ENCODE measurements at places on chromosomes 7 and 10.

DNA sequence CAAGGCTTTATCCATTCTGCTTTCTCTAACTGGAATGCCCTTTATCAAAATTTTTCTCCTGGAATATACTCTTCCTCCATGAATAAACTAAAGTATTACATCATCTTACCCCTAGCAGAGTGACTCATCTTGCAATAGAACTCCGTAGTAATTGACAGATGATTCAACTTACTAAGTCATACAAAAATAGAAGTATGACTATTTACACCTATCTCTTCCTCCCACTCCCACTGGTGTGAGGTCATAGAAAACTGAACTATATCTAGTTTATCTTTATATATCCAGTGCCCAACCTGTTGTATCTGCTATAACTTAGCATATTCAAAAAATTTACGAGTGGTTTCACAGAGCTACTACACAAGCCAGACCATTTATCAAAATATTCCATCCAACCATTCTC lies 26.1 kb downstream of the ABCB1 start:
- DNase-seq: no peak

DNA sequence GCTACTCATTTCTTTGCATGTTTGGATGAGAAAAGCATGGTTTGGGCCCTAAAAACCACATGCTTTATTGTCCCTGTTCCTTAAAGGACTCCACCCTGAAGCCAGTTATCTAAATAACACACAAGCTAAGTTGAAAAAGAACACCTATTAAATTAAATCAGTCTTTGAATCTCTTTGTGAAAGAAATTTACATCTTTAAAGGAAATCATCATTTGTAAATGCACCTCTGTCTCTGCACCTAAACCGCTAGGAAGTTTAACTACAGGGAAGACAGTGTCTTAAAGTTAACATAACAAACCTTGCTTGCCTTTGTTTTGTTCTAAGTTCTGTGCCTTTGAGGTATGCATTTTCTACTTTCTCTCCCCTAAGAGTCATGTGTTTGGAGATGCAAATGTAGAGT lies 52.6 kb downstream of the HTR7 start:
- DNase-seq: no peak

DNA sequence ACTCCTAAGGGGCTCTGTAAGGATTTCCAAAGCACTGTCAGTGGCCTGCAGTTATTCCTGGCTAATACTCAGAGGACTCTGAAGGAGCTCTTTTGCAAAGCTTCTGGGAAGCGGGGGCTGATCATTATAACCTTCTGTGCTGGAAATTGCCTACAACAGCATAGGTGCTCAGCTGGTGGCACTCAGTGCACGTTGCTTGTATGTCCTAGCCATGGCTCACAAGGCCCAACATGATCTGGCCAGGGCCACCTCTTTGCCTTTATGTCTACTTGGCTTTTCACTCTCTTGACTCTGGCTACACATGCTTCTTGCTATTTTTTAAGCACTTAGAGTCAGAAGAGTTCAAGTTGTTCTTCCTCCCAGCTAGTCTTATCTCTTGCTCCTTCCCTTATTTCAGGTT lies 17.5 kb downstream of the LAMB4 start:
- no peak for DNase-seq

DNA sequence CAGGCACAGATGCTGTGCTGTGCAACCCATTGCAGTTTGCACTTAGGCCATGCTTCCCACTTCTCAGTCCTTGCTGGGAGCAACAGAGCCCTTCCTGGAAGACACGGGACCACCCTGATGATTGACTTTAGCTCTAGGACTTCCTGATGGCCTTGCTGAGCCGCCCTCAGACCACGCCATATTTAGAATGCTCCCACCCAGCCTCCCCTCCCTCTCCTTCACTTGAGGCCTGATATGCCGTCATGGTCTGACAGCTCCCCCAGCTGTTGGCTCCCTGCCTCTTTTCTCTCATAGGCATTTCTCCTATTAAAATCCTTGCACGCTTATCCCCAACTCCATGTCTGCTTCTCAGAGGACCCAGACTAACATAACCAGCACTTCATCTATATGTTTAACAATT lies 29.4 kb upstream of the GATAD1 start:
- DNase-seq: no peak

DNA sequence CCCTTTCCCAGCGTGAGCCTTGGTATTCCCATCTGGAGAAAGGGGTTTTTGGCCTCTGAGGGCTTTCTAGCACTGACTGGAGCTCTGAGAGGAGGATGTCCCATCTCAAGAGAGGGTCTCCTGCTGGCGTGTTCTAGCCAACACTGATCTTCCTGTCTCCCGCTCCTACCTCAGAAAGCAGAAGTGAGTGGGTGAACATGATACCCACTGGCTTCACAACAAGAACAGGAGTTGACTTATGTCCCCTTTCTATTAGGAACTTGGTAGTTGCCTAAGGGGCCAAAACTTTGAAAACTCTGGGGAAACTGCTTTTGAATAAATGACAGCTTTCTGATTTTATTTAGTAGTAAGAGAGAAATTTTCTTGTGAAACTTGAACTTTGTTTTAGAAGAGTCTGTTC lies 113.1 kb upstream of the ADCY1 start:
- DNase-seq: no peak

DNA sequence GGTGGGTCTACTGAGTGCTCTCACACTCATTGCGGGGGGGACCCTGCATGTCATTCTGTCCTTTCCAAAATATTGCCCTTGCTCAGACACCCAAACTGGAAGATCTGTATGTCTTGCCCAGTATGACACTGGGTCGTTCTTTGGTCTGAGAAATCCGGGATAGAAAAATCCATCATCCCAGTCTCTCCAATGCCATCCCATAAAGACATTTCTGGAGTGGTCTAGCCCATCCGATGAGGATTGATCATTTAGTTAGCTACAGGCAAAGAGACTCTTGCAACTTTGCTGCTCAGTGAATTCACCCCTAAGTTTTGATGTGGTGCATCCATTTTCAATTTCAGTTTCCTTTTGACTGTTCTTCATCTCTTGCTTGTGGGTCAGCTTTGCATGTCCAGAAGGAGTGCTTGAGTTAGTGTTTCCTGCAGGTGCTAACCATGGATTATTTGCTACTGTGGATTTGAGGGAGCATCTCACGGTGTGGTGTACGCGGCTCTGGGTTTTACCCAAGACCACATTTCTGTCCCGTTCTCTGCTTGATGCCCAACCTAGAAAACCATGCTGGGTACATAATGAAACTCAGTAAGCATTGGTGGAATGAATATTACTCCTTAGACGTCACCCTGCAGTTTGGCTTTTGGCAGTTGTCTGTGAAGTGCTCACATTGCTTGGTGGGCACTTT lies 247.0 kb upstream of the MKI67 start:
- no peak for DNase-seq

- DNase-seq: no peak
These were observed 34.7 kb downstream of the MRPS24 start for GRCh38 chr7:43834463-43835251.

- DNase-seq: no peak
These were observed 144.7 kb downstream of the NRP1 start for GRCh38 chr10:33189808-33190207.

DNA sequence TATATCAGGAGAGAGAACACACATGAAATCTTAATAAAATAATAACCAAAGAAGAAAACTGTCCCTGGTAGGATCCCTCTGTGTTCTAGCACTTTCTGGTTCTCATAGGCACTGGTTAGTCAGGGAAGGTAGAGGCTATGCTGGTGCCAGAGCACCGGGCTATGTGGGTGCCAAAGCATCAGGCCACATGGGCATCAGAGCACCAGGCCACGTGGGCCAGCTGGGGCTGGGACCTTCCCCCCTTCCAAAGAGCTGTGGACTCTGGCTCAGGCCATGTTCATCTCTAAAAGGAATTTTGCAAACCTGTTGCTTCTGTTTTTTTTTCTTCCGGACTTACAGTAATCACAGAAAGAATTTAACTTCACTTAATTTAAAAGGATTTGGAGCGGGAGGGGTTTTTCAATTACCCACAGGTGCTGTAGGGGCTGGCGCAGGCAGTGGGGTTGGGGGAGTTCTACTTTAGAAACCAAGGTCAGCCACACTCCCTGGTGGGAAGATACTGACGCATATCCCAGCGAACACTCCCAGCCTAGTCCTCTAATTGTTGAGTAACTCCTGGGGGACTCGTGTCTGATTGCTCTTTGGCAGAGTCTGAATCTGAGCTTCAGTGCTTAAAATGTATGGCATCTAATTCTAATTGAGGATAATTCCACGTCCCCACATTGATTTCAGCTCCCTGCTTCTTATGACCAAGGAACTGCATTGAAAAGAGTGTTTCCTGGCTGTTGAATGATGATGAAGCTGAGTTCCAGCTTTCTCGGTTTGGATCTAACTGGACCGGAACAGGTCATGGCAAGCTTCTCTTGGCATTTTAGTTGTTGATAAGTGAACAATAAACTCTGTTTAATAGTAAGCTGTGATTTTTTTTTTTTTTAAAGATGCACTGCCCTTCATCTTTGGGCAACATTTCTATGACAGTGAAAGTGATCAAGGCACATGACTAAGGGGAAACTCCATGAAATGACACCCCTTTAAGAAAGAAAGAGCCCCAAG lies 110.7 kb upstream of the FZD8 start:
- no peak for DNase-seq

- DNase-seq: no peak
These were observed 166.2 kb downstream of the CTTNBP2 start for GRCh38 chr7:117707080-117707479.

DNA sequence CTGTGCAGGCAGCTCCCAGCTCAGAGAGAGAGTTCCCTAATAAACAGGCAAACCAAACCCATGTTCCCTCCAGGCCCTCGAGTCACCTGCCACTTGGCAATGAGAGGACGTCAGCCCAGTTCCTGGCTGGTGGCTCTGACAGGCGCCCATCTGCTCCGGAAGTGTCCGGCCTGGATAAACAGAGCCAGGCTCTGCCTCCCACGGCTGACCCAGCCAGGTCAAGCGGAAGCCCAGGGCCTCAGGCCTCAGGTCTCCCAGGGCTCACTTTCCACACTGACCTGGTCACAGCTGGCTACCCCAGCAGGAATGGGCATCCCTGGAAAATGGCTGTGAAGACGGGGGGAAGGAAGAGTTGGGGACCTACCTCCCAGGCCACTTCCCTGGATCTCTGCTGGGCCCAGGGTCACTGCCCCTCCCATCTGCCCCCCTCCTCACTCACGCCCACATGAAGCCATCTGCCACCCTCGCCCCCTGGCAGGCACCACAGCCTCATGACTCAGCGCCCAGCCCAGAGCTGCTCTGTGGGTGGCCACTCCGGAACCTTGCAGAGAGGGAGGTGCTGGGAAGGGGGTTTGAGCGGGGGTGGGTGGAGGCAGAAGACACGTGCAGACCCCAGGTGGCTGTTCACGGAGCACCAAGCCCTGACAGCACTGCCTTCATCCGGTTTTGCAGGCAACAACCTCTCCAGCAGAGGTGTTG lies 37.4 kb upstream of the DUSP5 start:
- DNase-seq: no peak

DNA sequence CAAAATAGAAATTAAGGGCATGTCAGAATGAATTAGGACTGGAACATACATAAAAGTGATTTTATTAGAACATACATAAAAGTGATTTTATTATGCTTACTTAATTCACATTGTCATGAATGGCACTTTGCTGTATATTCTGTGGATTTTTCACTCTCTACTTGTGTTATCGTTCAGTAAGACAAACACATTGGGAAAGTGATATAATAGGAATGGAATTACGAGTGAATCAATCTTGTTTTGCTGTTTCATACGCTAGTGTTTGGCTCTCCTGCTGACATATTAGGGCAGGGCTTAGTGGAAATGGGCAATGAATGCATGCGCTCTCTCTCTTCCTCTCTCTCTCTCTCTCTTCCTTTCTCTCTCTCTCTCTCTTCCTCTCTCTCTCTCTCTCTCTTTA lies 561.1 kb downstream of the ACTR3B start:
- DNase-seq: no peak

DNA sequence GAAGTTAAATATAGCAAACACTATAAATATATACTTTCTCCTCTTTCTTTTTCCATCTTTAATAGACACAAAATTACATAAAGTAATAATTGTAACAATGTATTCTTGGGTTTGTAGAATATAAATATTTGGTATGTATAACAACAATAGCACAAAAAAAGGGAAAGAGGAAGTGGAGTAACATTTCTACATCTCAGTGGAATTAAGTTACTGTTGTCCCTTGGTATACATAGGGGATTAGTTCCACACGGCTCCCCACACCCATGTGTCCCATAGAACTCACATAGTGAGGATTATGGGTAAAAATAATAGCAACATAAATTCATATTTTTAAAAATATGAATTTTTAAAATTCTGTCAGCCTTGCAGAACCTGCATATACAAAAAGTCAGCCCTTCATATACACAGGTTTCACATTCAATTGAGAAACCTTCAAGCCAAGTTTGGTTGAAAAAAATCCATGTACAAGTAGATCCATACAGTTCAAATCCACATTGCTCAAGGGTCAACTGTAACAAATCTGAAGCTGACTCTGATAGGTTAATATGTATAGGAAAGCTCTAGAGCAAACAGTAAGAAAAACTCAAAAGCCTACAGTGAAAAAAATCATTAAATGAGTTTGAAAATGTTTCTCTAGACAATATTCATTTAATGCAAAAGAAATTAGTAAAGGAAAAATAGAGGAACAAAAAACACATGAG lies 92.4 kb downstream of the HYCC1 start:
- DNase-seq: no peak

DNA sequence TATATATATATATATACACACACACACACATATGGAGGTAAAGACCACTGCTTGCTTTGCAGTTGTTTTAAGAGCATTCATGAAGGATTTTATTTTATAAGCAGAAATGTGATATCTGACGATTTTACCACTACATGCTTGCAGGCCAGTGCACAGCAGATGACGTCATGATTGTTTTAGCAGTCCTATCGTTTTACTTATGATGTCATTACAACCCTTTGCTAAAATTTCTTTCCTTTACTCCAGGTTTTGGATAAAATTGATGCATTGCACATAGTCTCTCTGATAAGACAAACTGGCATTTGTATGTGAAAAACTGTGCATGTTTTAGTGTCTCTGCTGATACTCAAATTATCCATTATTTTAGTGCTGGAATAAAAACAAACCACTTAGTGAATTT lies 9.2 kb downstream of the EGFR start:
- DNase-seq: no peak

GRCh38 chr7:47847207-47847606 lies 101.1 kb downstream of the PKD1L1 start:
- DNase-seq: no peak

- no peak for DNase-seq
These were observed 140.1 kb downstream of the DIP2C start for GRCh38 chr10:549391-549790.

- no peak for DNase-seq
These were observed 4.3 kb upstream of the NEUROG3 start for GRCh38 chr10:69577268-69578232.

- no peak for DNase-seq
These were observed 25.8 kb upstream of the PCGF5 start for GRCh38 chr10:91194497-91195179.

GRCh38 chr10:84706875-84707274 lies 378.5 kb downstream of the CCSER2 start:
- DNase-seq: no peak

- DNase-seq: no peak
These were observed 272.3 kb downstream of the TRIL start for GRCh38 chr7:28685644-28686417.

- DNase-seq: no peak
These were observed 49.6 kb downstream of the TES start for GRCh38 chr7:116259871-116260440.

- DNase-seq: no peak
These were observed 1.9 kb upstream of the GPR146 start for GRCh38 chr7:1042492-1042833.

GRCh38 chr7:26329520-26330255 lies 38.0 kb downstream of the SNX10 start:
- no peak for DNase-seq

Measured in cortex of kidney (tissue), 1 donor.